ENCODE measurements at places on chromosomes 13 and 19.

DNA sequence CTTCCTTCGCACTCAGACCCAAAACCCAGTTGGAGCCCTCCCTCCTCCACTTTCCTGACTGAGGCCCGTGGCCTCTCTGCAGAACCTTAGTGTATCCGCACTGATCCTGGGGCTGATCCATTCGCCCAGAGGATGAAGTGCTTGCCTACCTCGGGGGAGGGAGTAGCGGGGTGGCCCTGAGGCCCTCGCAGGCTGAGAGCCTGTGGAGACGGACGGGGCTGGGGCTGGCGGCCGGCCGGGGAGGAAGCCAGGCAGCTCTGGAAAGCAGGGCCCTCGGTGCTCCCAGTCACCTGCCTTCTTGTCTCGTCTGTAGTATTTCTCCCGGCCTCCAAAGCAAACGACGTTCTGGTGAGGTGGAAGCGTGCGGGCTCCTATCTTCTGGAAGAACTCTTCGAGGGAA is 1.3 kb downstream of the PROZ start:
- no peak for DNase-seq

GRCh38 chr13:101308247-101309013 is 107.9 kb downstream of the NALCN start:
- DNase-seq: no peak

GRCh38 chr13:69565334-69565733 is 542.3 kb upstream of the ATXN8OS start:
- no peak for DNase-seq

DNA sequence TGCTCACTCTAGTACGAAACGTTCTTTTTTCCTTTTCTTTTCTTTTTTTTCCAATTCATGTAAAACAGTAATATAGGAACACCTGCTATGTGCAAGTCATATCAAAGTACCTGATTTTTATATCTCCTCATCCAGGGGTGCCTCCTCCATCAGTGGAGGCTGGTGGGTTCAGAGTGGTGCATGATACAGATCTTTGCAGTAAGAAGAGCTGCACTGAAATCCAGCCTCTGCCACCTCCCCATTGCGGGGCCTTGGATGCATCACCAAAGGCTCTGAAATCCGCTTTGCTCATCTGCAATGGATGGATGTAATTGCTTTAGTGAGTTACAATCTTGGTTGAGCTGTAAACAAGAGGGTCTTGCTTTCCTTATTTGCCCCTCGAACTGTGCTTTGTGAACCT is 38.3 kb downstream of the GPR12 start:
- DNase-seq: no peak

- no peak for DNase-seq
These were observed 4.4 kb downstream of the GAS6 start for GRCh38 chr13:113859311-113860050.

GRCh38 chr13:77696879-77697216 is 639 bp upstream of the SLAIN1 start:
- no peak for DNase-seq

GRCh38 chr13:36074659-36075058 is 56.5 kb downstream of the DCLK1 start:
- DNase-seq: no peak

DNA sequence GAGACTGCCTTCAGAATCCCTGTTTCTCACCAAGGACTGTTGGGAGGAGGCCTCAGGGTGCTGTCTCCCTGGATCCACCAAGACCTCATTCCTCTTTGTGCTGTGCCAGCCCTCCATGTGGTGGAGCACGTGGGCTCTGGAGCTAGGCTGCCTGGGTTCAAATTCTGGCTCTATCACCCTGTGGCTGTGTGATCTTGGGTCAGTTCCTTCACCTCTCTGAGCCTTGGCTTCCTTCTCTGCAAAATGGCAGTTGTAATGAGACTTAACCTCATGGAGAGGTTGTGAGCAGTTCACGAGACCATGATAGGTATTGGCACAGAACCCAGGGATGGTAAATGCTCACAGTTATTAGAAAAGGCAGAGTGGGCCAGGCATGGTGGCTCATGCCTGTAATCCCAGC is 6.4 kb downstream of the PNMA8C start:
- no peak for DNase-seq

- DNase-seq: no peak
These were observed 105.0 kb downstream of the MBNL2 start for GRCh38 chr13:97327086-97327485.

DNA sequence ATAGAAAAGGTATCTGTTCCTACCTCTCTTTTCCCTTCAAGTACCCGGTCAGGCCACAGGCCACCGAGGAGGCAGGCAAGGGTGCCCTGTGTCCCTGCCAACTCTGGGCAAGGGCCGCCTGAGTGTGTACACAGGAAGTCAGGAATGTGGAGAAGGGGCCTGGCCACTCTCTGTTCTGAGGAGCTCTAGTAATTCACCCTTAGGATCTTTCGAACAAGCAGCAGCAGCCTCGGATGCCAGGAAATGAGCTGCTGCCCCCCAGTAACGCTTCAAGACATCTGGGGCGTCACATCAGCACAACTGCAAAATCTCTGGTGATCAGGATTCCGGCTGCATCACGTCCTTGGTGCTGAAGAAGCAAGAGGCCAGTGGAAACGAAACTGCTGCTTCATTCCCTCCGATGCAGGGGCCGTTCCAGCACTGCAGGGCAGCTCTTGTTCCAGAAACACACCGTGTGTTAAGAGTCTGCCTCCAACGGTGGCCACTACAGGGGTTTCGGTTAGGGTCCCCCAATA is 2.0 kb downstream of the RAB20 start:
- no peak for DNase-seq

- peak; percentile 88 for DNase-seq
These were observed 586 bp downstream of the LIG1 start for GRCh38 chr19:48169578-48169938.

- DNase-seq: no peak
These were observed 290.7 kb downstream of the SPRY2 start for GRCh38 chr13:80050252-80050651.

DNA sequence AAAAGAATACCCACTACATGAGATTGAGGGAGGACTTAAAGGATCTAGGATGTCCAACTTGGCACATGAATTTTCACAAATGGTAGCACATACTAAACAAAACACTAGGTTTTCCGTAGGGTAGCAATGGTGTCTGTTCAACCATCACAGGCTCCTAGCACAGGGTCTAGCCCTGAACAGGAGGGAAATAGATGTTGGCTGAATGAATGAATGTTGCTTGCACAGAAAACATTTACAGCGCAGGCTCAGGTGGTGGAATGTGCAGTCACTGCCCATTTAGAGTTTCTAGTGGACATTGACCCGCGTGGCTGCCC is 1.9 kb upstream of the MYCBP2 start:
- no peak for DNase-seq

DNA sequence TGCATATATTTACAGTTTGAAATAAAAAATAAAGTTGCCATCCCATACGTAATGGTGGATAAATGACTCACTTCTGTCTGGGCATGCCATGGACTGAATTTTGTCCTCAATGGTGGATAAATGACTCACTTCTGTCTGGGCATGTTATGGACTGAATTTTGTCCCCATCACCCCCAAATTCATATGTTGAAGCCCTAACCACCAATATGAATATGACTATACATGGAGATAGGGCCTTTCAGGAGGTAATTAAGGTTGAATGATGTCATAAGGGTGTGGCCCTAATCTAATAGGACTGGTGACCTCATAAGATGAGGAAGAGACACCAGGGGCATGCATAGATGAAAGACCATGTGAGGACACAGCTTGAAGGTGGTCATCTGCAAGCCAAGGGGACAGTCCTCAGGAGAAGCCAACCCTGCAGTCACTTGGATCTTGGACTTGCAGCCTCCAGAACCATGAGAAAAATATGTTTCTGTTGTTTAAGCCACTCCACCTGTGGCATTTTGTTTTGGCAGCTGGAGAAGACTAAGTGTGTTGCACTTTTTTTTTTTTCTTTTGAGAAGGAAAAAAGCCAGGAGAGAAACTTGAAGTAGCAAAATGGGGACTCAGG is 41.8 kb downstream of the RFC3 start:
- DNase-seq: no peak

Data from CD4-positive, alpha-beta T cell treated with Interleukin-2 at 100 ng/mL for 4 hours (primary cell).